Testis (tissue), 5 donors: ENCODE measurements at places on chromosomes 3 and 15.

DNA sequence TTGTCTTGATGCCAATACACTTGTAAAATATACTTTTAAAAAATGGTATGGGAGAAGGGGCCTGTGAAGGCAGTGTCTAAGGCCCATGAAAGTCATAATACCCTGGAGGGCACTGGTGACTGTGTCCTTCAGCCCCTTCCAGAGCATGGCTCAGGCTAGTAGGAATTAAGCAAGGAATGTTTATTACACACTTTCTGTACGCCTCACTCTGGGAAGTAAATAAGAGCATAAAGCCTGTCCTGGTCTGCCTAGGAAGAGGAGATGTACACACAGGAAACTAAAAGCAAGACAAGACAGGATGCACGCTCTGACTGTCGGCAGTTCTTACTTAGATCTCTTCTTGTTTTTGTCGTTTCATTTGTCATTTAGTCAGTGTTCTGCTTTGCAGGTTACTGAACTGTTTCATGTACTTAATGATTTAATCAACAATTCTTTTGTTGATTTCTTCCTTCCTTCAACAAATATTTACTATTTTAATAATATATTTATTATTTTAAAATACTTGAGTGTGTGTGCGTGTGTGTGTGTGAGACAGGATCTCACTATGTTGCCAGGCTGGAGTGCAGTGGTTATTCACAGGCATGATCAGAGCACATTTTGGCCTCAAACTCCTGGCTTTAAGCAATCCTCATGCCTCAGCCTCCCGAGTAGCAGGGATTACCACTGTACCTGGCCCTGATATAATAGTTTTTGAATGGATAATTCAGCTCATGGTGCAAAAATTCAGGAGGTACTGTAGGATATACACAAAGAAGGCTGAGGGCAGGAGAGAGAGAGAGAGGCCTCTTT, 9.0 kb upstream of the SMAD6 start:
- DNase-seq, result no peak

- DNase-seq, result no peak
Observed at GRCh38 chr3:78562328-78562727, 1205.5 kb downstream of the ROBO1 start.

GRCh38 chr3:46442576-46443530, 21.9 kb downstream of the LTF start:
- no peak for DNase-seq

DNA sequence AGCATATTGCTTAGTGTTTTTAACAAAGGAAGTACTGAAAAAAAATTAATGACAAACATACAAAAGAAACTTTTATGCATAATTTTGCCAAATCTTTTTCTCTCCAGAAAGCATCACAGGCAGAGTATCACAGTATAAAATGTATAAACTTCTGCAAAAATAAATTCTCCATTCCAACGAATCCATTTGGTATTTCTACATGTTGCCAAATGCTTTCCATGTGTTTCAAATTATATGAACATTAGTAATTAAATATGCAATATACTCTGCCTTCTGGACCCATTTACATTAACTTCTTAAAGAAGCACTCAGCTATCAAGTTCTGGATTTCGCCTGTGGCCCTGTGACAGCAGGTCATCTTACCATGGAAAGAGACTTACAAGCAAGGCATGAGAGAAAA, 189.1 kb upstream of the ALCAM start:
- no peak for DNase-seq

- no peak for DNase-seq
Observed at GRCh38 chr3:104176706-104177105, 1190.0 kb upstream of the ALCAM start.

DNA sequence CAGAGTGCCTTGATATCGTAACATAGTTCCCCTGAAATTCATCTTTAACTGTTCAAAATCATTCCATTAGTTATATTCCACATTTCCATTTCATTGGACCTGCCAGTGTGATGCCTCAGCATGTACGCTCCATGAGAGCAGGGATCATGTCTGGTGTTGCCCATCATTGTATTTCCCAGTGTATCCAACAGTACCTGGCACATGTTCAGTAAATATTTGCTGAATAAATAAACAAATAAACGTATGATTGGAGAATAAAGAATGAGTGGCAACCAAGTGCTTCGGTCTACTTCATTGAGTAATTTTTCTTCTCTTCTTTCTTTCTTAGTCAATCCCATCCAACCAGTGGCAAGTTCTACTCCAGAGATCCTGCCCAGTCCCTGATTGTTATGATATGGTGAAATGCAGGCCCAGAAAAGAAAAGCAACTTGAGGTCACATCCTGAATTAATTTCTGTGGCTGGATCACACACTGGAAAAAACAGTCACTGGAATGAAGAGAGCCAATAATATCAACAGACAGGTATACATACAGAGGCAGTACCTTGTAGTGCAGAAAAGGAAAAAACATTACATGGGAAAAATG, 101.2 kb downstream of the PLCH1 start:
- DNase-seq, result no peak

GRCh38 chr15:92958105-92958504, 58.0 kb downstream of the CHD2 start:
- no peak for DNase-seq

- DNase-seq, result no peak
Observed at GRCh38 chr3:188262913-188263683, 109.1 kb downstream of the LPP start.

- no peak for DNase-seq
Observed at GRCh38 chr3:66163222-66163621, 57.6 kb upstream of the SLC25A26 start.

GRCh38 chr3:107674371-107674770, 151.6 kb downstream of the BBX start:
- no peak for DNase-seq

DNA sequence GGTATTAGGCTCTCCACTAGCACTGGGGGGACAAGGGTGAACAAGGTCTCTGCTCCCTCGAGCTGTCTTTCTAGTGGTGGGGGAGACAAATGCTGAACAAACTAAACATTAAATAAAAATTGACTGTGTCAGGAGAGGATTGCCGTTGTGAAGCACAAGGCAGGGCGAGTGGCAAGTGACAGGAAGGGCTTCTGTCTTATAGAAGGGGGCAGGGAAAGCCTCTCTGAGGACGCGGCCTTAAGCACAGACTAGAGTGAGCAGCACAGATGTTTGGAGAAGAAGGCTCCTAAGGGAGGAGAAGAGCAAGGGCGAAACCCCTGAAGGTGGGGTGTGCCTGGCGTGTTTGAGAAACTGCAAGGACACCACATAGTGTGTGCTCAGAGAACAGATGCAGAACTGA, 50.9 kb upstream of the ATP2B2 start:
- no peak for DNase-seq

GRCh38 chr15:57146506-57147201, 228.2 kb downstream of the TCF12 start:
- no peak for DNase-seq

DNA sequence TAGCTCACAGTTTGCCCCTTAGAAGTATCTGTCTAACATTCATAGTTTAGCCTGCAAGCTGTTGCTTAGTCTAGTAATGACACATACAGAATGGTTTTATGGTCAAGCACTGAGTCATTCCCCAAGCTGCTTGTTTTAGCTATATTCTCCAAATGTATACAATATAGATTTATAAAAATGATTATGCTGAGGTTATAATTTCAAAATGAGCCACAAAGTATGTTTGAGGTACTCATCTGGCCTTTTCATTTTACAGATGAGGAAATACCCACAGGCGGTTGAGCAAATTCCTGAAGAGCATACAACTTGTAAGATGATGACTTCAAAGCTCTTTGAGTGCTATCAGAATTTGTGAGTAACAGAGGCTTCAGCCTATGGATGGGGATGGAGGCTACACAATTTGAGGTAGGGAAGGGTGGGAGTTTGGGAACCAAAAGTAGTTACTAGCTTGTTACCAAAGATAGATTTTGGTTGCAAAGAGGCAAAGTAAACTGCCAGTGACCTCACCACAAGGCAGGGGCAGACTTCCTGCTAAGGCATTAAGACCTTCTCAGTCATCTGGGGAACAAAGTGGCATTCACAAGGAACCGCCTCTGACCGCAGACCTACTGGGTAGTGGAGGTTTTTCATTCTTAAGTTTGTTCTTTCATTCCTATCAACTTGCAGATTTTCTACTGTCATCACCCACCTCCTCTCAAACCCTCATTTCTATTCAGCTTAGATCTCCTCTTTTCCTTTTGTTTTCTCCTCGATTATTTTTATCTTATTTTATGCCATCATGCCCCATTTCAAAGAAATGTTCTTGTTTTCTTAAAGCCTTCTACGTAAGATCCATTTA, 257.2 kb upstream of the NECTIN3 start:
- DNase-seq, result no peak

GRCh38 chr3:70053293-70053692, 53.8 kb downstream of the SAMMSON start:
- no peak for DNase-seq

- DNase-seq, result no peak
Observed at GRCh38 chr15:98315971-98316370, 332.4 kb upstream of the IGF1R start.

- DNase-seq, result no peak
Observed at GRCh38 chr3:62686503-62687294, 188.5 kb downstream of the CADPS start.

DNA sequence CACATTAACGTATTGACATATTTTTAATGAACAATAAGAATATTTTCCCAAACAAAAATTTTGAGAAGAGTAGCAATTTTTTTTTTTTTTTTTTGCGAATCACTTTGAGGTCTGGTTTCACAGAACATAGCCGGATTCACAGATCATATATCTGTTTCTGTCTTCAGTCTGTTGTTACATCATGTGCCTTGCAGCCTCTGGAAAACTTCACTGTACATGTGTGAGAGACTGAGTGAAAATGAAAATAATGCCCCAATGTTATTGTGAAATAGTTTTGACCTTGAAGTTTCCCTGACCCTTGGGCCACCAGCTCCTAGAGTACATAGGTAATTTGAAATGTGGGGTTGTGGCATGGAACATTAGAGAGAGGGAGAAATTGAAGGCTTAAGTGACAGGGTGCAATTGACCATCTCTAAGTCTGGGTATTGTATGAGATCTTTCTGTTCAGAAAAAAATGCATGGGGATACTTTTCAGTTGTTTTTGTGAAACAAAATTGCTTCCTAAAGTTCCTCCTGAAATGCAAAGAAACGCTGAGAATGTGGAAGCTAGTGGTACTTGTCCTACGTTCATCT, 14.0 kb downstream of the ITPR1 start:
- no peak for DNase-seq

- no peak for DNase-seq
Observed at GRCh38 chr3:30666572-30667279, 60.3 kb downstream of the TGFBR2 start.

DNA sequence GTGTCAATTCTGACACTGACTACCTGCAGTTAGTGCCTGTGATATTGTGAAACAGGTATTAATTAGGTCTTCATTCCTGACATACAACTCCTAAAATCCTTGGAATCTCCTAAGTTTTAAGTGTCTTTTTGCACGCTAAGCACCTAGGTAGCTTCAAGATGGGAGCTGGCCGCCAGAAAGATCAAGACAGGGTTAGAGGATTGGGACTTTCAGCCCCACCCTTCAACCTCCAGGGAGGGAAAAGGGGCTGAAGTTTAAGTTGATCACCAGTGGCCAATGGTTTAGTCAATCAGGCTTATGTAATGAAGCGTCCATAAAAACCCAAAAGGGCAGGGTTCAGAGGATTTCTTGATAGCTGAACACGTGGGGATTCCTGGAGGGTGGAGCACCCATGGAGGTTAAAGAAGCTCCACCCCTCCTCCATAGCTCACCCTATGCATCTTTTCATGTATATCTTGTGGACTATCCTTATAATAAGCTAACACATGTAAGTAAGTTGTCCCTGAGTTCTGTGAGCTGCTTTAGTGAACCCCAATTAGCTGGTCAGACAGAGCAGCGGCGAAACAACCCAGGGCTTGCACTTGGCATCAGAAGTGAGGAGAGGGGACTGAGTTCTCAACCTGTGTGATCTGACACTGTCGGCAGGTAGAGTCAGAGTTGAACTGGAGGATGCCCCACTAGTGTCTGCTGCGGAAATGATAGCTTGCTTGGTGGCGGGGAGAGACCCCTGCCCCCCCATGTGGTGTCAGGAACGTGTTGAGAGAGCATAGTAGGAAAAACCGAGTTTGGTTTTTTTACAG, 12.8 kb upstream of the SRP14 start:
- no peak for DNase-seq

DNA sequence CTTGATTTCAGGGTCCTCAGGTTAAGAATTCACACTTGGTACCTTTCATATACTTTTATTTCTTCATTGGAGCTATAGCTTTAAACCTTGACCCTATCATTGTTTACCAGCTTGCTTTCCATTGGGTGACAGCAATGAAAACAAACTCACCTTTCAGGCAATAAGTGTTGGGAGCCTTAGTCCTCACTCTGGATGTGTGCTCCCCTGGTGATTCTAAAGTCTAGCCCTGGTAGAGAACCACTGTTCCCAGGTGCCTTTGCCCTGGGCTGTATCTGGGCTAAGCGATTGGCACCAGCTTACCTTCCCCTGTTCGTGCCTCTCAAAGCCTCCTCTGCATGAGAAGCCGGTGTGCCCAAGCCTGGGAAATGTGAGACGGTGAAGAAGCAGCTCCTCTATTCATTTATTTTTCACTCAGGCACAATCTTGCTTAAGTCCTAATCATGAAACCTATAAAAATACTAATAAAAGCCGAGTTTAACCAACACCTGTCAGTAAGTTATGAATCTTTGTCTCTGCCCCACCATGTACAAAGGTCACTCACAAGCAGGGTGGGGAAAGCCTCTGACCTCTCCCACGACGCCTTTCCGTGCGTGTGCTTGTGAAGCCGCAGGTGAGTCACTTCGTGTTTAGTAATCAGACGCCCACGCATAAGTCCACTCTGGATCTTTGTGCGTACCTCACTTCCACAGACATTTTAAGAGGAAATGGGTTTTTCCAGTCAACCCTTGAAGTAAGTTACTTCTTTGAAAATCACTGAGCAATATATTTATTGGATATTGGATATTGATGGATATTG, 12.8 kb upstream of the ARRDC4 start:
- no peak for DNase-seq

DNA sequence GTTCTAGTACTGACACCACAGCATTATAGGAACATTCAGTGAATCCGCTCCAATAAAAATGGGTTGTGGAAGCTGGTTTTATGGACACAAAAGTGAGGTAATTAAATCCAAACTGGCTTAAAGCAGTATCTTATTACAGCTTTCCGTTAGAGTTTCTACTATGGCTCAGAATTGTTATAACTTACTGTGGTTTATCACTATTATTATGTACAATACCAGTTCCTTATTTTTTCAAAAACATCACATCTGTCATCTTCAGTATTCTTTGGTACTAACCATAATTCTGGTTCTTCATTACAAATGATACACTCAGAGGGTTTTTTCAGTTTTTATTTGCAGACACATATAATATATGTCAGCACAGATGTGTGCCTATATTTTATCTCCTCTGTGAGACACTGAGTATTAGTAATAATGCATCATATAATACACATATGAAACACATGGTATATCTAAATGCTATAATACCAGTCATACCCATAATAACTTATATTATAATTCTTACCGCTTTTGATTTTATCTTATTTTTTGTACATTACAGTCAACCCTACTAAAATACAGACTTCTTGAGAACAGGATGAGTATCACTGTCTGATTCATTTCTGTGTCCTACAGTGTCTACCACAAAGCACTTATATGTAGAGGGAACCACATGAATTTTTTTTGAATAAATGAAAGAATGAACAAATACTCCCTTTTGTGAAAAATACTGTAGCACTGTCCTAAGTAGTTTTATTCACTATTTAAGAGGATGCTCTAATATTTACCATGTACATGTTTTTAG, 39.0 kb downstream of the CMSS1 start:
- no peak for DNase-seq

- DNase-seq, result no peak
Observed at GRCh38 chr15:27587810-27588209, 511.3 kb downstream of the OCA2 start.
